ENCODE measurements at places on chromosomes 11 and 22.

- no peak for DNase-seq
These were observed 52.4 kb downstream of the PACSIN2 start for GRCh38 chr22:42962295-42963230.

- no peak for DNase-seq
These were observed 6.1 kb downstream of the NUP50 start for GRCh38 chr22:45169591-45170466.

- DNase-seq: no peak
These were observed 154.5 kb upstream of the BLID start for GRCh38 chr11:122270535-122270934.

- DNase-seq: no peak
These were observed 18.0 kb upstream of the CD3E start for GRCh38 chr11:118286545-118286944.

GRCh38 chr11:30919389-30920152 lies 333.4 kb upstream of the MPPED2 start:
- DNase-seq: no peak

DNA sequence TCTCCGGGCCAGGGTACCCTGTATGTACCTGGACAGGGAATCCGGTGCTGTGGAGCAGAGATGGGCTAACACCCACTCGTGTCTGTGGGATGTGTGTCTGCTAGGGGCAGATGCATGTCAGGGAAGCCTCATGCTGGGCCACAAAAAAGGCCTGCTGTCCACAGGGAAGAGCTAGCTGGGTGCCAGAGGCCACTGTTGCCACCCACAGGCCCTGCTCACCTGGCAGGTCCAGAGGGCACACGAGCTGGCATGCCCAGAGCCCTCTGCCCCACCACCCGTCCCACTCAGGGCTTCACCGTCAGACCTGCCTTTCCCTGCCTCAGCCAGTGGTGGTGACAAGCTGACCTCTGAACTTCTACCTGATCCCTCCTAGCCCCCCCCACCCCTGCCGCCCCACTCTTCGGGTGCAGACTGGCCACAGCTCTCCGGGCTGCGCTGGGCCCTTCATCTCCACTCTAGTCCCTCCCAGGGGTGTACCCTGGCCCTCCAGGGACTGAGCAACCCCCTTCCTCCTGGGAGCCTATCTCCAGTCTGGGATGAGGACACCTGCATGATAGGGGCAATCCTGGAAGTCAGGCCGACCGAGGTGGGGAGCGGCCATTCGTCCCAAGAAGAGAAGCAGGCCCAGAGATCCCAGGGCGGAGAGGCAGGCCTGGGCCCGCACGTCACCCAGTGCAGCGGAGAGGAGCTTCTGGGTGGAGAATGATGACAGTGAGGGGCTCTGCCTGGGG lies 1.4 kb downstream of the SLC25A22 start:
- no peak for DNase-seq

DNA sequence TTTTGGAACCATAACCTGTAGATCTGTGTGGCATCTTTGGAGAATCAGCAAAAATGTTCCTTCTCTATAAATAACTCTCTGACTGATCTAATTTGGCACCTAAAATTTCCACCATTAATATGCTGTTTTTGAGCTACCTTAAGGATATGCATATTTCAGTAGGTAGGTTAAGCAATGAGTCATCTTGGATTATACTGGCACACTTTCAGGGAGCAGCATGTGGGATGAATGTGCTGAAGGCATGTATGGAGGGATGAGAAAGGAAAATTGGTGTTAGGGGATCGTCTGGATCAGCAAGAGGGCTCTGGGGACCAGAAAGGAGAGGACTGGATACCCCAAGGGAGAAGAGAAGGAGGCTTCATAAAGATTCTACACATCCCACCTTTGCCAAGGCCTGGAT lies 44.6 kb upstream of the ELF5 start:
- DNase-seq: no peak

- DNase-seq: no peak
These were observed 405 bp downstream of the SFI1 start for GRCh38 chr22:31496735-31497146.

- DNase-seq: no peak
These were observed 115.2 kb downstream of the DDX10 start for GRCh38 chr11:108780119-108780518.

- no peak for DNase-seq
These were observed 1041.3 kb downstream of the OPCML start for GRCh38 chr11:132490978-132491377.
